ENCODE measurements at places on chromosomes 6 and 20.

DNA sequence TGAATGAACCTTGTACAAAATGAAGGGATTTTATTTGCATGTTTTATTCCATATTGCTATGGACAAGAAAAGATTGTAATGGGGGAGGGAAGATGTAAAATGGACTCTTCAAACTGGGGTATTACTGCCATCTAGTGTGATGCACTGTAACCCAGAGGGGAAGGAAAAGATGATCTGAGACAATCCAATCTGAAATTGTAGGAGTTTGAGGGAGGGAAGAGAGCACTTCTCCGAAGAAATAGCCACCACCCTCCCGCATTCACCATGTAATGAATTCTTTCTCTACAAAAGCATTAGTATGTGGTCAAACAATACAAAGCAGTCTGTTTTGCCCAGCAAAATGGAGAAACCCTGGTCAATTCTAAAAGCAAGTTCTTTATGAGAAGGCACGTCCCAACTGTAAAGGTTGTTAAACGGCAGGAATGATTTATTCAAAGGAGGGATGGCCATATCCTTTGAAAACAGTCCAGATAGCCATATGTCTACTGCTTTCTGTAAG, 679.5 kb upstream of the NRSN1 start:
- peak; percentile 18 for DNase-seq

GRCh38 chr6:134589512-134589911, 271.6 kb upstream of the SGK1 start:
- no peak for DNase-seq

- DNase-seq = no peak
Observed at GRCh38 chr20:37961066-37961465, 58.1 kb downstream of the VSTM2L start.

- DNase-seq = no peak
Observed at GRCh38 chr20:1215386-1216170, 10.3 kb upstream of the RAD21L1 start.

- no peak for DNase-seq
Observed at GRCh38 chr6:134429861-134430380, 112.0 kb upstream of the SGK1 start.

DNA sequence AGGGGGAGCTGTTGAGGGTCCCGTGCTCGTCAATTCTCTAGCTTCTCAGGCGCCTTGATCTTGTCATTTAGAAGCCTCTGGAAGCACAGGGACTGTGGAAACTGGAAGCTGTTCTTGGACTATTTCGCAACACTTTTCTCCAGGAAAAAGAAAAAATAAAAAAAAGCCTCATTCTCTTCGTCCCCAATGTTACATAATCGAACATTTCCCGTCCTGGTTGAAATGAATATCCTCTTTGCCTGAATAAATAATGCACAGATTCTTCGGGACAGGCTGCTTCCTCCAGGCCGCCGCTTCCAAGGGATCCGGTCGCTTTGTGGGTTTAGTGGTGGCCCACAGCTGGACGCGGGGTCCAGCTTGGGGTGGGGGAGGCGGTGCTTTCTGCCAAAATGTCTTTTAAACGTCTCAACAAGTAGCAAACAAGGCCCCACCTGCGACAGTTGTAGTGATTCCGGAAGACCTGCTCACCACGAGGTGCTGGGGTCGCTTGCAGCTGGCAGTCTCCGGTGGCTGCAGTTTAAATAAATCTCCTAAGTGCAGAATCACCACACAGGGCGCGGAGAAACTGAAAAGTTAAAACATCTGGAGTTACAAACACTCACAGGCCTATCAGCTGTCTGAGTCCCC, 125.9 kb upstream of the ESR1 start:
- no peak for DNase-seq

DNA sequence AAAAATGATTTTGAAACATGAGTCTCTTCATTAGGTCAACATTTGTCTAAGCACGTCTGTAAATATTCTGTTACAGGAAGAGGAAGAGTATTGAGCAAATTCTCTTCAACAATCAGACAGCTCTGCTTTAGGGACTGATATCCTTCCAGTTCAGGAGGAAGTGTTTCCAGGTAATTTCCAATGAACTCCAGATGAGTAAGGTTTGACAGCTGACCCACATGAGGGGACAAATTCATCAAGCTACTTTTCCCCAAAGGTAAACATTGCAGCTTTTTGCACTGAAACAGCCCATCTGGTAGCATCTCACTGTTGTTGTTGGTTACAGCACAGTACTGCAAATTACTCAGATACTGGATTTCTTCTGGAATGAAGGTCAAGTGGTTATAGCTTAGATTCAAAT, 18.1 kb downstream of the ENPP1 start:
- no peak for DNase-seq

DNA sequence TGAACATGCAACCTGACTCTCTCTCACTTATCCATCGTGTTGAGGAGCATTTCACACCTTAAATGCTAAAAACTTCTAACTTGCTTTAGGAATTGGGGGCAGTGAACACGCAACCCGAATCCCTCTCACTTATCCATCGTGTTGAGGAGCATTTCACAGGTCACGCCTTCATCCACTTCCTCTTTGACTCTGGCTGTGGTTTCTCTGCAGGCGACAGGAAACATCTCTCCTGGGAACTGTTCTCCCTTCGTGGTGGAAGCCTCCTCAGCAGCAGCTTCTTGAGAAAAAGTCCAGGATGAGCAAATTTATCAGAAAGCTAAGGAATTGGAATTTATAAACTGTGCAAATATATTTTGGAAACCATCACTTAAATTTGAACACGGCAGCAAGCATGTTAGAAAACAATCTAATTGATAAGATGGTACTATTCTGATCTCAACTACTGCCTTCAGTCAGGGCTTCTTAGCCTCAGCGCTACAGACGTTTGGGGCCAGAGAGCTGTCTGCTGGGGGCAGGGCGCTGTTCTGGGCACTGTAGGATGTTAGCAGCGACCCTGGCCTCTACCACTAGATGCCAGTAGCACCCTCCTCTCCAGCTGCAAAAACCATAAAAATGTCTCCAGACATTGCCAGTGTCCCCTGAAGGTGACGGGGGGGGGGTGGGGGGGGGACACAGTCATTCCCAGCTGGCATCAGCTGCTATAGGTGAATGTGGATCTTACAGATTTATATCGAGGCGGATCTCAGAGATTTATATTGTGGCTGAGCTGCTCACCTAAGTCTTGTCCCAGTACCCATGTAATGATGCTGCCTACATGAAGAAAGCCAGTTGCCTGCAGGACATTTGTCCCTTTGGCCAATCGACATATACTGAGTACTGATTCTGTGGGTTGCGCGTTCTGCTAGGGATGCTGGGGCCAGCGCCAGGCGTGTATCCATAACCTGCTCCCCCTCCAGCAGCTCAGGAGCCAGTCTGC, 26.2 kb downstream of the CTCFL start:
- peak; percentile 92 for DNase-seq

DNA sequence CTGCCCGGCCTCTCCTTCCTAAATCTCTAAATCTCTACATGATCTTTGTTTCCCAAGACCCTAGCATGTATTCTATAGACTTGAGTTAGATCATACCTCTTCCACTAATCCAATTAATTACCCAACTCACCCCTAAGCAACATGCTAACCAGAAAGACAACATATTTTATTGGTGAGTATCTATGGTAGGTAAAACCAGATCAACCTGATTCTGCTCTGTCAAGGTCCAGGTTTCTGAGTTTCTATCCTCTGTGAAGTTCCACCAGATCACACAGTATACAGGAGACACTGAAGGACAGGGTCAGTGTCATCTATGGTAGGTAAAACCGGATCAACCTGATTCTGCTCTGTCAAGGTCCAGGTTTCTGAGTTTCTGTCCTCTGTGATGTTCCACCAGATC, 363.2 kb upstream of the MARCKS start:
- no peak for DNase-seq

DNA sequence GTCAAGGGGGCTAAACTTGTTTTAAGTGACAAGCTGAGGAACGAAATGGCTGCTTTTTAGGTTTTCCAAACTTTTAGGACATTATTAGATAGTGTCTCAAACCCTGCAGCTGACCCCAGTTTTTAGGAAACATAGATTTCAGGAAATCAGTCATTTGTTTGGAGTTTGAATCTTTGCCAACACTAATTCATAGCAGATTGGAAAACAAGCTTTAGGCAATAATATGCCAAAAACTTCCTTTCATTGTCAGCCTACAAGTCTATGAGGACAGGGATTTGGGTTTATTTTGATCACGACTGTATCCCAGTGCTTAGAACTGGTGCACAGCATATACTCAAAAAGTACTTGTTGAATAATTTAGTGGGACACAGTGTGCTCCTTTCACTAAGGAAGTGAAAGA, 123.2 kb downstream of the TINAG start:
- no peak for DNase-seq

GRCh38 chr20:6140947-6141346, 18.1 kb upstream of the FERMT1 start:
- DNase-seq = peak; percentile 42

GRCh38 chr6:76166297-76166696, 93.8 kb upstream of the IMPG1 start:
- no peak for DNase-seq

DNA sequence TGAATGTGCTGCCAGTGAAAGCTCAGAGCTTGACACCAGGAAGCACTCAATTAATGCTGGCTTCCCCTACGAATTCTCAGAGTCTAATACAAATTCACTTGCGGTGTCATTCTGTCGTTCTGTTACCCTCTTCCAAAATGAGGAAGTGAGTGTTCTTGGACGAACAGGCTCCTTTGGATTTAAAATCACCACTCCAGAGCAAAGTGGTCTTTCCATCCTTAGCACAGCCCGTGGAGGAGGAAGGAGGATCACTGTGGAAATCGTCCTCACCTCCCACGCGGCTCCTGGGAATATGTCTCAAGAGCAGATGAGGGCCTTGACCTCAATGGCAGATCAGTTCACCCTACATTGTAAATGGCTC, 41.7 kb downstream of the RIOK1 start:
- DNase-seq = peak; percentile 72

DNA sequence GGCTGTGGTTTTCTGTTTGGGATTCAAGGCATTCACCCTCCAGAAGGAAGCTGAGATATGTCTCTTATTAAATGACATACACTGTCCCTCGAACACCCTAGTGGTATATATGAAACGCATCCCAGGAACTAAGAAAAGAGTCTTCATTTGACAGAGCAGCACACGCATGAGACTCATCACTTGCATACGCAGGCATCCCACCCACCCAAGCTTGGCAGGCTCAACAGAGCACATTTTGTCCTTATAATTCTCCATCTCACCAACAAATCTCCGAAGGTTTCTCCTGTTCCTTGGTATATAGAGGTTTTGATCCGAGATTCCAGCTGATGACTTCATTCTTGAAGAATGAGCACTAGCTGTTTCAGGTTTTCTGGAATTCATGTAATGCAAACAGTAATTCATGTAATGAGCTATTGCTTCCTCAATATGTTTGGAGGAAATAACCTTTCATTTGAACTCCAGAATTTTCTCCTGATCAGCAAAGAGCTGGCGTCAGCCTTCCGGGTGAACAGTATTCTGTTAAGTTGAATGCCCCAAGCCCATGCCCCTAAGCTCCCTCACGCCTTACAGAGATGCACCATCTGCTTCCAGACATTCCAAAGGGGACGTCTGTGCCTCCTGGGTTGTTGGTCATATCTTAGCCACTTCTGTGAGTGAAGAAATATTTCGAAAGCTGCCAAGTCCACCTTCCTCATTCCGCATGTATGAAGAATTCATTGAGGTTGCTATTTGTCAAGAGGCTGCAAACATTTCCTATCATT, 66.0 kb upstream of the CDH4 start:
- peak; percentile 5 for DNase-seq

DNA sequence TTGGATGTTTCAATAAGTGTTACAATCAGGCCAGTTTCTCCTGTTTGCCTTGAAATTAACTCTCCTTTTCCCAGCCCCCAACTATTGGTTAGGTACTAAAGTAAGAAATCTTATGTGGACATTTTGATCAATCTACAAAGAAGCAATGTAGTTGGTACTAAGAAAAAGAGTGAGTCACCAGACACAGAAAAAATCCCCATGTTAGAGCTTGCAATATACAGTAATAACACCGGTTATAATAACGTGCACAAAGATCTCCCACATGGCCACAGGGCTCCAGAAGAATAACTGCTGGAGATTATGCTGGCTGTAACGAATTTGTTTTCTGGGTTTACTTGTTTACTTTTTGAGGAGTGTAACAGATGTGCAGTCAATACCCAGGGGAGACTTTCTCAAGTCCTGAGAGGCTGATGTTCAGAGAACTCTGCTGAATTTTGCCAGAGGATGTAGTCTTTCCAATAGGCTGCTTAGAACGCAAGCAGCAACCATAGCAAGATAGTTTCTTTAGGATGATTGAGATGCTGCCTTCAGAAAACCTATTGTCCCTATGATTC, 166.2 kb upstream of the SPACA1 start:
- DNase-seq = no peak

- no peak for DNase-seq
Observed at GRCh38 chr6:34384321-34385153, 7.9 kb downstream of the NUDT3 start.

- DNase-seq = no peak
Observed at GRCh38 chr6:52840763-52841585, at the start of gene GSTA5. Gene GSTA5 (minus strand): TSS chr6:52840813.

DNA sequence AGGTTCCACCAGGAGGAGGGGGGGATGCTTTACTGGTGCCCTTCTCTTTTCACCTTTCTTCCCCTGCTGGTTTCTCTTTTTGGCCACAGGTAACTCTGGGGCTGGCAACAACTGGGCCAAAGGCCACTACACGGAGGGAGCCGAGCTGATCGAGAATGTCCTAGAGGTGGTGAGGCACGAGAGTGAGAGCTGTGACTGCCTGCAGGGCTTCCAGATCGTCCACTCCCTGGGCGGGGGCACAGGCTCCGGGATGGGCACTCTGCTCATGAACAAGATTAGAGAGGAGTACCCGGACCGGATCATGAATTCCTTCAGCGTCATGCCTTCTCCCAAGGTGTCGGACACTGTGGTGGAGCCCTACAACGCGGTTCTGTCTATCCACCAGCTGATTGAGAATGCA, 4.4 kb downstream of the TUBB1 start:
- no peak for DNase-seq

- peak; percentile 35 for DNase-seq
Observed at GRCh38 chr6:82906489-82906888, 159.2 kb downstream of the UBE3D start.

GRCh38 chr20:50794846-50795634, at the start of gene BCAS4:
Gene BCAS4 (plus strand): TSS chr20:50795061. CDS start chr20:50795084, 23 bp downstream.
- peak; percentile 80 for DNase-seq

DNA sequence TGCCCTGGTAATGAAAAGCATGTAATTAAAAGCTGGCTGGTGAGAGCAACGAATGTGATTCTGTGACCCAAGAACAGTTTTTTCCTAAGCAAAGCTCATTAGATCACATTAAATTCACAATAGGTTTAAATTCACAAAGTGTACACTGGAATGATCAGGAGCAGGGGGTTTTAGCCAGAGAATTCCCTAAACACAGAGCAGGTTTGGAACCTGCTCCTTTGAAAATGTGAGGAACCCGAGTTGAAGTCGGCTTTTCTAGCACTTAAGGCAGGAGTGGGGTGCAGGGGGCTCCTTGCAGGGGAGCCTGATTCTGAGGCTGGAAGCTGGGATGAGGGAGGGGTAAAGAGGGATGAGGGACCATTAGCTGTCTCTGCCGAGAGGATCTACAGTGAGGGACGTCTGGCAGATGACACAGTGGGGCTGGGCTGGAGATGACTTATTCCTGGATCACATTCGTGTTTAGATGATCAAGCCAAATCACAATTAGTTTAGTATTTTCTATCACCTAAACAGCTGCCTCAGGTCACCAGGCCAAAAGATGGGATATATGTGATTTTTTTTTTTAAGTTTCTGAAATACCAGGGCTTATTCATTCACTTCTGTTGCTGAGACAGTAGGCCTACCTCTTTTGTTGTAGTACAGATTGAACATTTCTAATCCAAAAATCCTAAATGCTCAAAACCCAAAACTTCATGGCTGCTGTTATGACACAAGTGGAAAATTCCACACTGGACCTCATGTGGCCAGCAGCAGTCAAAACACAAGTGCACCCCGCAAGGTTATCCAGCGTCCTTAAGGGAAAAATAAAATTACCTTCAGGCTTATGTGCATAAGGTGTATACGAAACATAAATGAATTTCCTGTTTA, 93.1 kb upstream of the HIVEP1 start:
- DNase-seq = no peak
